ENCODE measurements at places on chromosomes 6 and 20.

GRCh38 chr20:44780226-44780625 is 30.1 kb downstream of the RIMS4 start:
- no peak for DNase-seq

- DNase-seq: no peak
These were observed 19.0 kb upstream of the BHLHE23 start for GRCh38 chr20:63025534-63026331.

GRCh38 chr20:64133951-64134407 is 26.6 kb upstream of the NPBWR2 start:
- no peak for DNase-seq

DNA sequence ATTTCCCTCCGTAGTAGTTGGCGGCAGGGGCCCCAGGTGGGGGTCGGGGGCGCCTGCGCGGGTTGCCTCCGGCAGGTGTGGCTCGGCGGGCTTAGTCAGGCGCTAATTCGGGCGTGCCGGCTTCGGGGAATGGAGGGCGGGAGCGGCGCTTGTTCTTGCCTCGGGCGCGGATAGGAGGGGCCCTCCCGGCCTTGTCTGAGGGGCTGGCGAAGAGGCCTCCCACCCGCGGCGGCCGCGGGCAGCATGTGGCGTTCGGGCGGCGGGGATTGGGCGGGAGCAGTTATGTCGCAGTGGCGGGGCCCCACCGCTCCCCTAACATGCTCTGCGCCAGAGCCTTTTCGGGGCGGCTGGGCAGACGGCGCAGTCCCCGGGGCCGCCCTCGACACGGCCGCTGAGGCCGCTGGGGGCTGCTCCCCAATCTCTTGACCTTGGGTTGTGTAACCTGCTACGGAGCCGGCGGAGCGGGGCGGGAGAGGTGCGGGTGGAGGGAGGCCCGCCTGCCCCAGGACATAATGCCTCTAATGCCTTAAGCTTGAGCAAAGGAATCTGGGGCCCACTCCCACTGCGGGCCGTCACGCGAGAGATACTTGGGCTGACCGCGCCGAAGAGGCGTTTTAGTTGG is 1.1 kb downstream of the AMD1 start:
- no peak for DNase-seq

DNA sequence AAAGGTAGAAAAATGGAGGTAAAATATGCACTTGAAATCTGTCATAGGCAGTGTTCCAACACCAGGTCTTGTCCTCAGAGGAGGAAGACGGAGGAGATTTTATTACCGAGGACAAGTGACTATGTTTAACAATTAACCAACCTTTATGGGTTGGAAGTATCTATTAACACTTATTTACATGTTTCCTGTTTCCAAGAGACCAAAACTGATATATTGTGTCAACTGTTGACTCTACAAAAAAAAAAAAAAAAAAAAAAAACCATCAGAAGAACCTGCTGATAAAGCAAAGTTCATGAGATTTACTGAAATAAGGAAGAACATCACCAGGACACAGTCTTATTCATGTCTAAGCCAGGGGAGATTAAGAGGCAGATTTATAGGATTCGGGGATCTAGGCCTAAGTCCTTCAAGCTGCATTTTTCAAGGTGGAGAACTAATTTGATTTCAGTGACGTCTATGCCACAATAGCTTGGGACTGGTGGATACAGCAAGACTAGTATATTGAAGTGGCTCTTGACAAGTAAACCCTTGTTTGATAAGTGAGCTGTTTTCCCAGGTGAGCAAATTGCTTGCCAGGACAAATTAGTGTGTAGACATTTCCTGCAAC is 126.6 kb upstream of the NAA20 start:
- DNase-seq: no peak

DNA sequence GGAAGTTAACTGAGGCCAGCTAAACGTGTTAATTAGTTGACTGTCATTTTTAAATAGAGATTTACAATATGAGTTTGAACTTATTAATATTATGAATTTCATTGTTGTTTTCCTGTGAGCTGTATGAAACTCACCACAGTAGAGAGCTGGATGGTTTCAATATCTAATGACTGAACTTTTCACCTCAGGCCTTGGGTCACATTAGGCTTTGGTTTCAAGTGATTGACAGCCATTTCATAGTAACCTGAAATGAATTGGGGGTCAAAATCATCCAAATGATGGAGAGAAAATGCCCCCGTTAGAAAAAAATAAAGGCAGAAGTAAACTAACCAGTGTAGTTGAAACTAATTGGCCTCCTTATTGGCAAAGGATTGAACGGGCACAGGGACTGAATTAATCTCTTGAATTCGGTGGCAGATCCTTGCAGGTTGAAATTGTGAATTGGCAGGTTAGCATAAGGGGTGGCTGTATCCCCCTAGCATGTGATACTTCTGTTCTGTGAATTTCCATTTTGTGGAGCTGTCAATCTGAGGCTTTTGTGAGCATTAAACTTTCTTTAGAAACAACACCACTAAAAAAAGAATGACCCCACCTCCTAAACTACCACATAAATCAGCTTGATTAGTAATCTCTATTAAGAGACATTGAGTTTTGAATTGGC is 155.1 kb upstream of the MMS22L start:
- DNase-seq: no peak

- DNase-seq: no peak
These were observed 37.6 kb downstream of the ZNF391 start for GRCh38 chr6:27426045-27426620.

- DNase-seq: no peak
These were observed 14.3 kb upstream of the EPM2A start for GRCh38 chr6:145749632-145750031.

- peak; percentile 61 for DNase-seq
These were observed 120.5 kb upstream of the SULF2 start for GRCh38 chr20:47905628-47906347.

GRCh38 chr6:146891615-146892265 is 293.0 kb downstream of the ADGB start:
- no peak for DNase-seq

GRCh38 chr6:215335-216034 is 76.8 kb upstream of the DUSP22 start:
- DNase-seq: no peak

DNA sequence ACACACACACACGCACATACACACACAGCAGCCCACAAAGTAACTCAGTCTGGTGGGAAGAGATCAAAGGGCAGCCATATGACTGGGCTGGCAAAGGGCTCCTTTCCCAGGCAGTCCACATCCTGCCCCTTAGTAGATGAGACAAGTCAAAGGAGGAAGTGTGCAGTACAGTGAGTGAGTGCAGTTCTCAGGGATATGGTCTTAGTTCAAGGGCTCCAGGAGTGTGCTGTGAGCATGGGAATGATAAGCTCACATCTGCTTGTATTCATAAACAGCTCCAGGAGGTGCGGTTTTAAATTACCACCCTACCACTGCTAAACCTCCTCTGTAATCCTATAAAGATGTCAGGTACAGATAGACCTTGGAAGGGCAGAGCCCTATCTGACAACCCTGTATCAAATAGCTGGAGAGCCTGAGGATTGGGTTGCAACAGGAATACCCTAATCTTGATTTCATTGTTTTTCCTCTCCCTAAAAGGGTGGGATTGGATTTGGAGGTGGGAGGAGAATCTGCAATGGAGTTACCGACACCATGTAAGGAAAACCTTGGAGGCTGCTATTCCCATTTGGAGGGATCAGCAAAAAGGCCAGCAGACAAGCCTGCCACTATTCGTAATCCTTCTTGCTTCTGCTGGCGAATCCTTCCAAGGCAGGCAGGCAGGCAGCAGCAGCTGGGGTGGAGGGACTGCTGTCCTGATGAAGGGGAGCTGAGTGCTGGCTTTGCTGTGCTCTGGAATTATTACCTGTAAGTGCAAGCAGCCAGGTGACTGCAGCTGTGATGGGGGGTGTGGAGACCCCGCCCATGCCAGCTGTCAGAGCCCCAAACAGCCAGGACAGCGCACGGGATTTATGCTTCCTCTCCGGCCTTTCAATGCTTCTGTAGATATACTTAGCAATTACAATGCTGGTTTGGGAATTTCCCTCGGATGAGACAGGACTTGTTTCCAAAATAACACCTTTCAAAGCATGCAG is 342.7 kb downstream of the PRL start:
- no peak for DNase-seq

GRCh38 chr6:39907871-39908575 is 26.2 kb downstream of the MOCS1 start:
- DNase-seq: no peak

GRCh38 chr6:130407032-130407431 is 41.2 kb downstream of the TMEM200A start:
- DNase-seq: no peak

GRCh38 chr6:106512048-106512967 is 117.0 kb downstream of the RTN4IP1 start:
- DNase-seq: no peak

DNA sequence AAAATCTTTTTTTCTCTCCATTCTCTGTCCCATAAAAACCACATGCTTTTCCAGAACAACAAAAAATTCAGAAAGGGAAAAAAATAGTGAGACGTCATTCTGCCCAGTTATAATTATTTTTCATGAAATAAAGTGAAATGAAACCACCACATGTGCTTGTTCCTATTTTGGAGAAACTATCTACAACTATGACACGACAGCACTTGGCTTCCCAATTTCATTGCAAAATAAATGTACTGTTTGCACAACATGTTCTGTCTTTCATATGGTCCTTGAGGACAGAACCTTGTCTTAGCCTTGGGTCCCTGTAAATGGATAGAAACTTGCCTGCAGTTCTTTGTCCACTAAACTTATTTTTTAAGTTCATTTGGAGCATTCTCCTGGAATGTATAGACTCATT is 5.6 kb upstream of the MAN1A1 start:
- no peak for DNase-seq

DNA sequence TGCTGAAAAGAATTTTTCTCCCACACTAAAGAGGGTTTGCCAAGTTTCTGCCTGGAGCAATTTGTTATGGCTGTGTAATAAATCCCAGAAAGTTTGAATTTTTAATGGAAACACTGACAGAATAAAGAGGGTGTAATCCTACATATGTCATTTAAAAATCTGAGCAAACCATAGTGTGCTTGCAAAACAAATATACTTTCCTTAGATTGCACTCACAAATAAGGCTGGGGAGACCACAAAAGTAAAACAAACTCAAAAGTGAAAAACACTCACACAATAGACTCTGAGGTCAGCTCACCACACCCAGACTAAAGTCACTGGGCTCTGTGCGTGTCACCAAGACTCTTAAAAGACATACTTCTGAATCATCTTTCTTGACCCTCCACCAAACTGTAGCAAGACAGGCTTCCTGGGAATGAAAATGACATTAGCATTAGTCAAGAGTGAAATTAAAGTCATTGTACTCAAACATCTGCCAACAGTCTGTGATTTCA is 4.8 kb upstream of the ATXN1 start:
- DNase-seq: no peak

- DNase-seq: no peak
These were observed 468.1 kb downstream of the CD83 start for GRCh38 chr6:14585689-14586088.

DNA sequence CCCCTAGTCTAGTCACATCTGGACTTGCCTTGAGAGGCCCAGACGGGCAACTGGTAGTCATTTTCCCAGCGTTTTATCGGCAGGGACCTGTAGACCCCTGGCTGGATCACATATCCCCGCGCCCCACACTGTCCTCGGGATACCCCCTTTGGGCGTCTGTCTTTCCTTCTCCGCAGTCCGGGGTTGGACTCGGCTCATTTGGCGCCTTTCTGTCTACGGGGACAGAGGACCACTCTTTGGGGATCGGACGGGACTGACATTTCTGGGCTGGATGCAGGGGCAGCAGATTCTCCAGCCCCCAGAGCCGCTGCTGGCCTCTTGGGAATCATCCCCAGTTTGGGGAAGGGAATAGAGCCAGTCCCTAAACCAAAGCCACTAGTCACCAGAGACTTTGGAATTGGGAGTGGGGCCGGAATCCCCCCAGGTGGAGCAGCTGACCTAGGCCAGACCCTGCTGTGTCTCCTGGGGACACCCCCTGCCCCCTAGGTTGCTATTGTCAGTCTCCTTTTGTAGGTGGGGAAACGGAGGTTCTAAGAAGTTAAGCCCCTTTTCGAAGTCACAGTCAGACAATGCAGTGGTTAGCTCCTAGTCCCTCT is 734 bp downstream of the FAM110A start:
- DNase-seq: no peak

DNA sequence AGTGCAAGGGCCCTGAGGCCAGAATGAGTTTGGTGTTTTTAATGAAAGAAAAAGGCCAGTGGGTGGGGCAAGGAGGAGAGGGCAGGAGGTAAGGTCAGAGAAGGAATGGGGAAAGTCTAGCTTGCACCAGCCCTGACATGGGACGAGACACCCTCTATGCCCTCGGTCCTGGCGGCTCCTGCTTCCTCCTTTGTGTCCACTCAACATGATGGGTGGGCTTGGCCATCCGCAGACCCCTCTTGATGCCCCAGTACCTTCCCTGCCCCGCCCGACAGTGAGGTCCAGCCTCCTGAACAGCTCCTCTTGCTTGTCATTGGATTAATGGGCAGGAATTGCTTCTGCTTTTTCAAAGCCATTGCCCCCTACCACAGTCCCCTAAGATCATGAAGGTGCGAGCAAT is 33.6 kb upstream of the ANGPT4 start:
- no peak for DNase-seq

- no peak for DNase-seq
These were observed 84.9 kb upstream of the ASF1A start for GRCh38 chr6:118808793-118809638.

DNA sequence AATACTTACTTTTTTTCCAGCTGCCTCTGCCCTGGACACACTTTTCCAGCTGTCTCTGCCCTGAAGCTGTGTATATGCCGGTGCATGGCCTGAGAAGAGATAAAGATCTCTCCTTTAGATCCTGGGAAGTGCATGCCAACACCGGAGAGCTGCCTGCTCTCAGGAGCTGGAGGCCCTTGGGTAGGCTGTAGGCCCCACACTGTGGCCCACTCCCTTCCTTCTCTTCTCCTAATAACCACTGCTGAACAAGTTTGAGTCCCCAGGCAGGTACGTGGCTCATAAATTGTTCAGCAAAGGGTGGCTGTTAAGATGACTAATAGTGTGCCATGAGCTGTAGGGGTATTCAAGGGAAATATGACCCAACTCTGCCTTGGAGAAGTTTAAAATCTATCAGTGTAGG is 102.5 kb downstream of the CD24 start:
- no peak for DNase-seq

DNA sequence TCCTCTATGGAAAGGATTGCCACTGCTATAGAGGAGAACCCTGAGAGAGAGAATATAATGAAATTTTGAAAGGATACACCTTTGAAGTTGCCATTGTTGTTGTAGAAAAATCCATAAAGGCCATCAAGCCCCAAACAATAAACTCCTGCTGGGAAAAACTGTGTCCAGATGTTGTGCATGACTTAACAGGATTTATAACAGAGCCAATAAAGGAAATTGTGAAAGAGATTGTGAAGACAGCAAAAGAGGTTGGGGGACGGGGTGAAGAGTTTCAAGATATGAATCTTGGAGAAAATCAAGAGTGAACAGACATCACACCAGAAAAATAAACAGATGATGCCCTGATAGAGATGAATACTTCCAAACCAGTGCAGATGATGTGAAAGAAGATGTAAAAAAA is 396.4 kb downstream of the BCKDHB start:
- DNase-seq: no peak

DNA sequence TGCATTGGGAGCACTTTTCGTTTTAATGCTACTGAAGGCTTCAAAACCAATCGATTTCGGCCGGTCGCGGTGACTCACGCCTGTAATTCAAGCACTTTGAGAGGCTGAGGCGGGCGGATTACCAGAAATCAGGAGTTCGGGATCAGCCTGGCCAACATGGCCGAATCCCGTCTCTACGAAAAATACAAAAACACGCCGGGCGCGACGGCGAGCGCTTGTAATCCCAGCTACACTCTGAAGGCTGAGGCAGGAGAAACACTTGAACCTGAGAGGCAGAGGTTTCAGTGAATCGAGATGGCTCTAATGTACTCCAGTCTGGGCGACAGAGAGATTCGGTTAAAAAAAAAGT is 58.4 kb downstream of the TRIM38 start:
- peak; percentile 61 for DNase-seq
